ENCODE measurements at places on chromosomes 5 and 9.

DNA sequence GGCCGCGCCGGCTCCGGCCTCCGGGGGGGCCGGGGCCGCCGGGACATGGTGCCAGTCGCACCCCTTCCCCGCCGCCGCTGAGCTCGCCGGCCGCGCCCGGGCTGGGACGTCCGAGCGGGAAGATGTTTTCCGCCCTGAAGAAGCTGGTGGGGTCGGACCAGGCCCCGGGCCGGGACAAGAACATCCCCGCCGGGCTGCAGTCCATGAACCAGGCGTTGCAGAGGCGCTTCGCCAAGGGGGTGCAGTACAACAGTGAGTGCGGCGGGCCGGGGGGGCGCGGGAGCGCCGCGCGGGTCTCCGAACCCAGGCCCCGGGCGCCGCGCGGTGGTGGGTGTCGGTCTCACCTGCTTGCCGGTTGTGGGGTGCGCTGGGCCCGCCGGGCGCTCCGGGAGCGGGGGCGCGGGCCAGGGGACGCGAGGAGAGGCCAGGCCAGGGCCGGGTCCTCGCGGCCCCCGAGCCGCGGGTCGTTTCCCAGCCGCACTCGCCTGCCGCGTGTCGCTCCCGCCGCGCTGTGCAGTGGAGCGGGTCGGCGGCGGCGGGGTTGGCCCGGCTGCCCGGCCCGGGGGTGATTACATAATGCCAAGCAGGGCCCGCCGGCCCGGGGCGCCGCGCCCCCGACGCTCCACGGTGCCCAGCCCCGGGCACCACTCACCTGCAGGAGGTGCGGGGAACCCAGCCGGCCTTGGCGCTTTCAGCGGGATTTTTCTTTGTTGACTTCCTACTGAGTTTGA is 492 bp downstream of the RABL6 start:
- DNase-seq, result no peak

GRCh38 chr5:109496112-109496511 is 86.3 kb upstream of the PJA2 start:
- no peak for DNase-seq

DNA sequence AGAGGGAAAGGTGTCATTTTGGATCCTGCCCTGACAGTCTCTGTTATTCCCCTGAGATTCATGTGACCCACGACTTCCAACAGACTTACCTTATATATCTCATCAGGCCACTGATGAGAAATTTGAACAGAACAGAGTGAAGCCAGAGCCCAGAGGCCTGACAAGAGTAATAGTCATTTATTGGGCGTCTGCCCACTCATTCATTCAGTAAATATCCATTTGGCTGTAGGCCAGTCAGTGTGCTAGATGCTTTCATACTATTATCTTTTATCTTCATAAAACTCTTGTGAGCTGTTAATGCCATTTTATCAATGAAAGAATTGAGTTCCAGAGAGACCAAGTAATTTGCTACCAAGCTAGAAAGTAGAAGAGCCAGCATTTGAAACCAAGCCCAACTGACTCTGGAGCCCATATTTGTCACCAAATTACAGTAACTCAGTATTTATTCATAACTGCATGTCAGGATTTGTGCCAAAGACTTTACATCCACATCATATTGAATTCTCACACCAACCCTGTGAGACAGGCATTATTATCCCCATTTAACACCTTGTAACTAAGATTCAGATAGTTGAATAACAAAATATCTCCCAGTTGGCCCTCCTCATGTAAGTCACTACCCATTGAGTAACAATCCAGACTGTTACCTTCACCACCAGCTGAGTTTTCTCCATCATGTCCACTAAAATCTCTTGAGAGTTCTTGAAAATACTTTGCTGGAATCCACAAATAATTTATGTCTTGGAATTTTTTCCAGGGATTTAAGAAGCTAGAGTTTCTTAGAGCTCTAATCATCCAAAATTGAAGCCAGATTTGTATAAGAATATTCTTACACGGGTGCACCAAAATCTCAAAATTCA is 2.5 kb downstream of the PTPDC1 start:
- DNase-seq, result no peak

GRCh38 chr5:40270274-40270845 is 409.4 kb upstream of the PTGER4 start:
- DNase-seq, result no peak
